ENCODE measurements at places on chromosomes 12 and 14.

DNA sequence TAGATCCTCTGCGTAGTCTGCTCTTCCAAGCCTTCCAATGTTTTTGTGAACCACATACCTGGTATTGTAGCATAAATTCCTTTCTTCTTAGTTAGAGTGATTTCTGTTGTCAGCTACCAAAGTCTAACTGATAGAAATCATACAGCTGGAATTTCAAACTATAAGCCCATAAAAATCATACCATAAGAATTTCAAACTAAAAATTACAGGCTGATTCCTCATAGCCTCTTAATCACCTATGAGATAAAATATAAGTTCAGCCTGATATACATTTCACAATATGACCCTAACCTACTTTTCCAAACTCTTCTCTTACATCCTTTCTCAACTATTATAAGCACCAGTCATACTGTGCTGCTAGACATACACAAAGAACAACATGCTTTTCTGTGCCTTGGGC, 64.8 kb downstream of the PTHLH start:
- no peak for DNase-seq

- DNase-seq: no peak
Measured at GRCh38 chr14:102293781-102294180, 11.2 kb downstream of the MOK start.

DNA sequence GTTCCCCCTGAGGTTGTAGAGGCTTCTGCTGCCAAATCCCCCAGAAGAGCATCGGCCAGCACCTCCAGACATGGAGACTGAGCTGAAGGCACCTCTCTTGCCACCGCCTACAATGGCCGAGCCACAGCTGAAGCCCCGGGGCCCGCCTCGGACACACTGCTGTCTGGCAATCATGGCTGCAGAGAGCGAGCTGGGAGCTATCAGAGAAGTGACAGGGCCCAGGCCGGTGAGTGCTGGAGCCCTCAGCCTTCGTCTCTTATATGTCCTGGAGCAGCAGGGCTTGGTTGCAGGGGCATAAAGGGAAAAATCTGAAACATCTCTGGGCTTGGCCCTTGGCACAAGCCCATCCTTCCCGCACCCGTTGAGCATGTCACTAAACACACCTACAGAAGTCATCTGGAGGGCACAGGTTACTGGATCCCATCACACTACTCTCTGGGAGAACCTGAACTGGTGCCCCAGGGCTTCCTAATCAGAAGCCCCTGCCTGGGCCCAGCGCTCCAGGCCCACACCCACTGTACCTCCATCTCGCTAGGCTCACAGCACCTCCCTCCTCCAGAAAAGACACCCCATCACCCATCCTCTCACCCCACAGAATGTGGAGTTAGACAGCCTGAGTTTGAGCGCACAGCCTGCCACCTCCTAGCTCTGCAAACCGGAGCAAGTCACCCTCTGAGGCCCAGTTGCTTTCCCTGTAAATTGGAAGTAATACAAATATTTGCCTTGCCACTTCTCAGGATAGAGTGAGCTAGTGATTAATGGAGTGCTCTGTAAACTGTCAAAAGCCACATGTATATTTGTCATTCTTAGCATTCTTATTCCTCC, at the start of gene KRT4:
KRT4 (minus strand) TSS at position 232 of the 825 bp plus-strand sequence; CDS start at position 174, 58 bp downstream.
- no peak for DNase-seq

GRCh38 chr14:85622106-85622505, 92.2 kb downstream of the FLRT2 start:
- no peak for DNase-seq

- no peak for DNase-seq
Measured at GRCh38 chr12:53097564-53098353, at the start of gene IGFBP6. Gene IGFBP6, plus strand, starts transcription at chr12:53097667. Its CDS starts 51 bp downstream, at chr12:53097718.

- no peak for DNase-seq
Measured at GRCh38 chr14:98952593-98953350, 319.2 kb downstream of the BCL11B start.

- no peak for DNase-seq
Measured at GRCh38 chr12:130792821-130793553, 46.1 kb downstream of the STX2 start.

- no peak for DNase-seq
Measured at GRCh38 chr14:51028851-51029754, 65.8 kb downstream of the TRIM9 start.

- no peak for DNase-seq
Measured at GRCh38 chr12:98868538-98868937, 223.4 kb downstream of the APAF1 start.

- no peak for DNase-seq
Measured at GRCh38 chr14:22883173-22883976, at the start of gene REM2. Gene REM2, plus strand, starts transcription at chr14:22883222. Its CDS starts 66 bp downstream, at chr14:22883288.

DNA sequence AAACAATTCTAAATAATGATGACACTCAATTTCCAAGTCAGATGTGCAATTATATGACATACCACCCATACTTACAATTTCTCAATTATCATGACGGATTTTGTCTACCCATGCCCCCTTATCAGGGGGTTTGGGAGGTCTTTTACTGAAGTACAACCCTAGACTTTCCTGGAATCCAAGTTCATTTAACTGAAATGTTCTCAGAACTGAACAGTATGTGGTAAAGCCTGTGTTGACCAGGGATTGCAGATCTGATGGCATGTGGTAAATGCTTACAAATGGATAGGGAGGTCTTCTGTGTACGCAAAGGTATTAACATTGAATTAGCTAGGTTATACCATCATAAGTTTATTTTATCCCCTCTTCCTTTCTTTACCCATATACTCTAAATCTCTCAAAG, 281.8 kb downstream of the CEP128 start:
- DNase-seq: no peak

DNA sequence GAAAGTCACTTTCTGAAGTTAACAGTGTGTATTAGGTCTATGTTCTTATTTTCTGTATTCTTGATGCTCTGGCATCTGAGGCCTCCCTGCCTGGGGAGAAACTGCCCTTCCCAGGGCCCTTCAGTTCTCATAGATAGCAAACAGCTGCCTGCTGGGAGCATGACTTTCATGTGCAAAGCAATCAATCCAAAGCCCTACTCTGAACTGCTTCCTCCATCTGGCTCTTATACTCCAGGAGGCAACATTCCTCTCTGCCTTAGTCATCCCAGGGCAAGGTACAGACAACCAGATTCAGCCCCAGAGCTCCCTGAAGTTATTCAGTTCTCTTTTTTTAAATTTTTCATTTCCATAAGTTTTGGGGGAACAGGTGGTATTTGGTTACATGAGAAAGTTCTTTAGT, 41.7 kb upstream of the RIN3 start:
- DNase-seq: no peak

GRCh38 chr14:98736701-98737338, 535.2 kb downstream of the BCL11B start:
- DNase-seq: no peak

DNA sequence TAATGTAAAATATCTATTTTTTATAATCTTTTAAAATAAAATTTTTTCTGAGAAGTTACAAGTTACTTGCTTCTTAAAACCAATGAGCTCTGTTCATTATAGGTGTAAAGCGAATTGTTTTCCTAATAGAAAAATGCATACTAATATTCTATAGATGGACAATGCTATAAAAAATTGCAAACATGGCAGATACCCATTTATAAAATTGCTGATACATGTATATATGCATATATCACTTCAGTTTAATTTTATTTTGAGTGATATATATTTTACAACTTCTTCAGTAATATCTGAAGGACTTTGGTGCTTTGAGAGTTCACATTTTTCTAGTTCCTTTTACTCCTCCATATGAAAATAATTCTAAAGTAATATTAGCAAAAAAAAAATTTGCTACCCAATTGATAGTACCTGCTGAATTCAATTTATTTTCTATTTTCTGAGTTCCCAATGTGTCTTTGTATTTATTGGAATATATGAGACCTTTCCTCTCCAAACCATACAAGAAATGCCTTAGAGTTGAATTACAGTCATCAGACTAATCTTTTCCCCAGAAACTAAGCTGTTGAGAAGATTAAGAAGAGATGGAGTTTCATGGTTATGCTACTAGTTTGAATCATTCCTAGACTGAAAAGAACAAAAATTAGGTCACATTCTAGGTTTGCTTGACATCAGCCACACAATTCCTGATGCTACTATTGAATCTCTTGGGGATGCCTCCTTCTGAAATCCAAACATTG, 1937.5 kb upstream of the SEL1L start:
- DNase-seq: no peak

DNA sequence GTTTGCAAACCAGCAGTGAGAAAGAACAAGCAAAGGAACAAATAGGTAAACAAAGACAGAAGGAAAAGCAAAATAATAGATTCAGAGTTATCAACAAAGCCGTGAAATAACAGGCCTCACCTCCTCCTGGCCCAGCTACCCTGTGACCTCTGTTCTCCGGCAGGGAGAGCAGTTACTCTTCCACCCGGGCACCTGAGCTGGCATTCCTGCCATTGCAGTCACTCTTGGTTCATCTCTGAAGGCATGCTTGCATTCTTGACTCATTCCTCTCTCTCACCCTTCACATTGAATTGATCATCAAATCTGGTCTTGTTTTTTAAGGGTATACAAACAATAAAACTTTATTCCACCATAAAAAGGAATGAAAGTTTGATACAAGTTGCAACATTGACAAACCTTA, 95.1 kb downstream of the TTC8 start:
- no peak for DNase-seq

DNA sequence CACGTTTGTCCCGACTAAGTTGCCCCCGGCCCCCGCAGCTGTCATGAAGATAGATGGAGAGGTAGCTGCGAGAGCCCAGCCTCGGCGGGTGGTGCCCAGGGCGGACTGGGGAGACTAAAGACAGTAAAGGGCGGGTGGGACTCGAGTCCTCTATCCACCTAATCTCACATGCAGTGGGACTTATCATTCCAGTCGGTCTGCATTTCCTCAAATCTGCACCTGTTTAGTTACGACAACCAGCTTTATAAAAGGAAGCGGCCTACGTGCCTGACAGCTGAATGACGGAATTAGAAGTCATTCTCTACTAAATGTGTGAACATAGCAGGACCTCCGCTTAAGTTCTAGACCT, 109.8 kb upstream of the EGLN3 start:
- DNase-seq: no peak

GRCh38 chr14:97271451-97271960, 474.3 kb downstream of the VRK1 start:
- no peak for DNase-seq

DNA sequence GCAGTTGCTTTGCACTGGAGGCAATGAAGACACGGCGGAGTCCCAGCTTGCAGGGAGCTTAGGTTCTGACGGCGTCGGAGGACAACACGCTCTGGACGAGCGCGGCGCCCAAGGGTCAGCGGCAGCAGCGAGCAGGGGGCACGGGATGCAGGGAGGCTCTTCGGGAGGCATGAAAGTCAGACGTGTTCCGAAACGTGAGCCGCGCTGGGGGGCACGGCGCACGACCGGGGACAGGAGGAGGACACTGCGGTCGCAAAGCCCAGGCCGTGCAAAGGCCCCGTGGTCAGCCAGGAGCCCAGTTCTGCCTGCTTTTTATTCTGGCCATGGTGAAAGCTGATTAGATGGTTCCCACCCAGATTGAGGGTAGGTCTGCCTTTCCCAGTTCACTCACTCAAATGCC, 294.6 kb downstream of the SNAPC1 start:
- DNase-seq: no peak

DNA sequence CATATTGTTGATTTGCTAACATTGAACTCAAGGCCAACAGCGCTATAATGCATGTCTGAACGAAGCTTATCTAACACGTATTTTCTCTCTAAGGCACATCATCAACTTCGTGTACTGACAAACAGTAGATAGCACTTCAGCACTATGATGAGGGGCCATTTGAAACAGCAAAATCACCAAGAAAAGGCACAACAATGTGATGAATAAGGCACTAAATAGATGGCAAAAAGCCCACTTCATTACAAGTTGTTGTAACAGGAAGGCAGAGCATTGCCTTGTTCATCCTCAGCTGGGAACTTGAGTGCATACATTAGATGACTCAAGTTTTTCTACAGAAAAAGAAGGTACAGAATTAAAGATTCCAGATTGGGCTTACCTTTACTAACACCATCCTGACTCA, 75.2 kb downstream of the LIN7A start:
- DNase-seq: no peak

DNA sequence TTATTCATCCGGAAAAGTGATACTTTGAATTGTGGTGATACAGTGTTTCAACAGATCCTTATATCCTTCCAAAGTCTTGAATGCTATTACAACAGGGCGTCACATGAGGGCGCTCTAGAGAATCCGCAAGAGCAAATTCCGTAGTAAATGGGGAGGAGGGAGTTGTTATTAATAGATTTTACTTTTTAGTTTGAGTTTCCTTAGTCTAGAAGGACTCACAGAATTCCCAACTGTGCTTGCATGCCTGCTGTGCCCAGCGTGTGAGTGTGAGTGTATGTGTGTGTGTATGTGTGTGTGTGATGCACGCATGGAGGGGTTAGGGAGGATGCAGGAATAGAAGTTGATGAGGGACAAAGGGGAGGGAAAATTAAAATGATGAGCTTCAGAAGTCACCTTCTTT, 375.3 kb downstream of the C12orf75 start:
- peak; percentile 3 for DNase-seq

DNA sequence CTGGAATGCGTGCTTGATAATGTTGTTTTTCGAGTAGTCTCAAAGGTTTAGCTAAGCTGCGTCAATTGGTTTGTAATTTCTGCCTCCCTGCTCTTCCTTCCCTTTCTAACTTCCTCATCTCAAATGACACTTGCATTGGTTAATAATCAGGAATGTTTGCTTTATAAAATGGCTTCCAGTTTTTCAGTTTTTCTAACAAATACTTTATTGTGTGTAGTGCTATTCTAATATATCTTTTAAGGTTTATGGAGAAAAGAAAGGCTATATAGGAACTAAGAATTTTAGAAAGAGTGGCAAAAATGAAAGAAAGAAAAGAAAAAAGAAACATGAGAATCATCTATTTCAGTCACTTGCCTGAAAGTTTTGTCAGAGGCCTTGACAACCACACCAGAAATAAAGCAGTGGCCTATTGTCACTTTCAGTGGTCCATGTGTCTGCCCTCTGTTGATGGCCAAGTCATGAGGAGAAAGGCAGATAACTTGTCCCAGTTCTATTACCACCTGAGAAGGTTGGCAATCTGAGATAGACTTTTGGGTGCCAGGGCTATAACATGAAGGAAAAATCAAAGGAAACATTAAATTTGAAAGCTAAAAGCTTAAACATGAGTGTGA, 221.9 kb upstream of the KITLG start:
- no peak for DNase-seq

DNA sequence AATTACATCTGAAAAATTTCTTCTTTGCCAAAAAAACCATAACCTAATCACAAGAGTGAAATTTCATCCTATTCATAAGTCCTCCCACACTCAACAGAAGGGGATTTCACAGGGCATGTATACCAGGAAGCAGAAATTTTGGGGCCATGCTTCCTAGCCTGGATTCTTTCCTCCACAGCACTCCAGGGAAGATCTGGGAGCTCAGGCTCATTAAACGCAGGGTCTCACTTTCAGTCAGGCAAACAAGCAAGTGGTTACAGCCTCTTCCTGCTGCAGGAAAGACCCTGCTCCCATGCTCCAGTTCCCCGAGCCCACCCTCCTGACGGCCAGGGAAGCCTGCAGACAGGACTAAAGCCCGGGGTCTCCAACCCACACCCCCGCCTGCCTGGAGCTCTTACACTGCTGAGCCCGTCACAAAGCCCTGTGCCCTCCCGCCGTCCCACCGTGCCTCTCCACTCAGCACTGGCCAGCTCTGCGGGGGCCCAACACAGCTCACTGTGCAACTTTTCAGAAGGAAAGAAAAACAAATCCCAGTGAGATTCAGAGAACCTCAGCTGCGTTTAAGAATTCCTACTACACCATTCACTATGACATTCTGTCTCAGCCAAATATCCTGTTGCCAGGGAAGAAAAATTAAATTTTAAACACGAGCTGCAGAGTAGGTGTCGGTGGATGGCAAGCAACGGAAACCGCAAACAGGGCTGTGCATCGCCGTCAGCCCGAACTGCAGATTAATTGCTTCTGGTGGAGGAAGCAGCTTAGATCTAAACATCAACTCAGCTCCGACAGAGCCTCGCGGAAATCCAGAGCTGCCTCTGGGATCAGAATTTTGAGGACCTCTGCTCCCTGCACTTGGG, 106.7 kb upstream of the SFSWAP start:
- no peak for DNase-seq
